AG10803 (cell line): ENCODE measurements at places on chromosomes 13 and 19.

GRCh38 chr13:90374168-90374567 is 973.3 kb upstream of the MIR17HG start:
- DNase-seq: no peak

GRCh38 chr13:105232006-105232405 is 1303.5 kb downstream of the EFNB2 start:
- DNase-seq: no peak

- DNase-seq: no peak
These were observed 2.4 kb downstream of the SMIM24 start for GRCh38 chr19:3477951-3478350.

- DNase-seq: no peak
These were observed 126.5 kb downstream of the ZNF536 start for GRCh38 chr19:30498707-30499106.

DNA sequence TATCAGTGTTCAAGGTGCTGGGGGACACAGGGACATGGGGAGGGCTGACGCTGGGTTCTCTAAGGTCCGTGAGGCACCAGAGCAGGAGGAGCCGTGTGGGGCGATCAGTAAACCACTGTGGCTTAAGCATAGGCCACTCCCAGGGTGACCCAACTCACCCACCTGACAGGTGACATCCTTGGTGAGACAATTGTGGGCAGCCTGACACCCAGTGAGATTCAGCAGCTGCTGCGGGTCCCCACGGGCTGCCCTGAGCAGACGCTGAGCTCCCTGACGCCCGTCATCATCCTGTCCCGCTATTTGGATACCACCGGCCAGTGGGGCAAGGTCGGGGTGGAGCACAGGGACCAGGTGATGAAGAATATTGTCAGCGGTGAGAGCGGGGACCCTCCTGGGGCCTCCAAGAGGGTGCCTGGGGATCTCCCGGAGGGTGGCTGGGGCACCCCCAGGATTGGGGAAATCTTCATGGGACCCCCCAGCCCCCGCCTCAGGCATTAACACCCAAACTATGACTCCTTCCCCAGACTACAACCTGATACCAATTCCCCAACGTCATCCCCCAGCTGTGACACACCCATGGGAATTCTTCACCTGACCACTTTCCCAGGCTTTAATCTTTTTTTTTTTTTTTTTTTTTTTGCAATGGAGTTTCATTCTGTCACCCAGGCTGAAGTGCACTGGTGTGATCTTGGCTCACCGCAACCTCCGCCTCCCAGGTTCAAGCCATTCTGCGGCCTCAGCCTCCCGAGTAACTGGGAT is 33.3 kb upstream of the SHFL start:
- no peak for DNase-seq

DNA sequence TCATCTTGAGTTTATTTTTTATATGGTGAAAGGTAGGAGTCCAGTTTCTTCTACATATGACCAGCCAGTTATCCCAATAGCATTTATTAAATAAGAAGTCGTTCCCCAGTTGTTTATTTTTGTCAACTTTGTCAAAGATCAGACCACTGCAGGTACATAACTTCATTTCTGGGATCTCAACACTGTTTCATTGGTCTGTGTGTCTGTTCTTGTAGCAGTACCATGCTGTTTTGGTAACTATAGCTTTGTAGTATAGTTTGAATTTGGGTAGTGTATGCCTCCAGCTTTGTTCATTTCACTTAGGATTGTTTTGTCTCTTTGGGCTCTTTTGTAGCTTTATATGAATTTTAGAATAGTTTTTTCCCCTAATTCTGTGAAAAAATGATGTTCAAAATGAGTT is 340.4 kb upstream of the PCDH20 start:
- DNase-seq: no peak

DNA sequence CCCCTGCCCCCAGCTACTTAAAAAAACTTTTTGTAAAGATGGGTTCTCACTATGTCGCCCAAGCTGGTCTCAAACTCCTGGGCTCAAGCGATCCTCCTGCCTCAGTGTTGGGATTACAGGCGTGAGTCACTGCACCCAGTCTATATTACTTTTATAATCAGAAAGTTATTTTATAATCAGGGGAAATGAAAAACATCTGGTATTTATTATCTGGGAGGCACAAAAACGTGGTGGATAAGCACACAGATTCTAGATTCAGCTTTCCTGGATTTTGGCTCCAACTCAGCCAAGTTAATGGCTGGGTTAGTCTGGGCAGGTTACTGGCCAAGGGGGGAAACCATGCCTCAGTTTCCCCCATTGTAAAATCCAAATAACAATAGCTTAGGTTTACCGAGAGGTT is 24.7 kb downstream of the KEAP1 start:
- DNase-seq: peak; percentile 28

- DNase-seq: no peak
These were observed 43.7 kb downstream of the TMEM255B start for GRCh38 chr13:113802761-113803160.

DNA sequence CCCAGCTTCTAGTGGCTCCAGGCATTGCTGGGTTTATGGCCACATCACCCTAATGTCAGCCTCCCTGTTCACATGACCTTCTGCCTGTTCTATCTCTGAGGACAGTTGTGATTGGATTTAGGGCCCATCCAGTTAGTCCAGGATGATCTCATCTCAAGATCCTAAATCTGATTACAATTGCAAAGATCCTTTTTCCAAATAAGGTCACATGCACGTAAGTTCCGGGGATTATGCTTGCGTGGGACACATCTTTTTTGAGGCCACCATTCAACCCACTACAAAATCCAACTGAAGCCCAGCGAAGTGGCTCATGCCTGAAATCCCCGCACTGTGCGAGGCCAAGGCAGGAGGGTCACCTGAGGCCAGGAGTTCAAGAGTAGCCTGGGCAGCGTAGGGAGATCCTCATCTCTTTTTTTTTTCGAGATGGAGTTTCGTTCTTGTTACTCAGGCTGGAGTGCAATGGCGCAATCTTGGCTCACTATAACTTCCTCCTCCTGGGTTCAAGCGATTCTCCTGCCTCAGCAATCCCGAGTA is 12.3 kb downstream of the PLD3 start:
- DNase-seq: no peak

DNA sequence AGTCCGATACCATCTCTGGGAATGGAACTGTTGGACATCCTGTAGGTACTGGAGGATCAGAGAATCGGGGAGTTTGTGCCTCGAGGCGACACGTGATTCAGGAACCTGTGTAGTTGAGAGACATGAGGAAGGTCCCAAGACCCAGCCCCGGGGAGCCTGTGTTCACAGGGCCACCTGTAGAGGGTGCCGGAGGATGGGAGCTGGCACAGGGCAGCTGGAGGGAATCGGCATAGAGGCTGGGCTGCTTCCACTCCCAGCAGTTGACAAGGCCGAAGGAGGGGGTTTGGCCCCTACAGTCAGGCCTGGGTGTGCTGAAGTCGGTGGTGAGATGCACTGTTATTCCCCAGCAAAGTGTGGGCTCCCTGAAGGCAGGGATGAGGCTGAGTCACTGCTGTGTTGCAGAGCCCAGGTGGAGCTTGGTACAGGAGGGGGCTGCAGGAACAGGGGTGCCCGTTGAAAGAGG is 2.5 kb upstream of the ISYNA1 start:
- no peak for DNase-seq

GRCh38 chr13:30832845-30833332 is 73.2 kb upstream of the MEDAG start:
- DNase-seq: no peak

DNA sequence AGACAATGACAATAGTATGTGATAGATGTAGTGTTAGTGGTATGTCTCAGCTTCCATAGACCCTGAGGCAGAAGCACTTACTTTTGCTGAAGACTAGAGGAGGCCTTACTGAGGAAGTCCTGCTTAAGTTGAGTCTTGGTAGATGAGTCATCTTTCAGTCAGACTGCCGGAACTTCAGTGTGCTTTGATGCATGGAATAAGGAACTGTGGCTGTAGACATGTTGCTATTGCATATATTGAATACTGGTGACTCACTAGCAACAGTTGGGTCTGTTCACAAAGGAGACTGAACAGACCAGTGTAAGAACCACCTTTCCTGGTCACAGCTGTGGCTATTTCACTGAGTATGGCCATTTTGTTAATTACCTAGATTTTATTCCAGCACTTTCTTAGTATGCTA is 1000.6 kb downstream of the OLFM4 start:
- DNase-seq: no peak

DNA sequence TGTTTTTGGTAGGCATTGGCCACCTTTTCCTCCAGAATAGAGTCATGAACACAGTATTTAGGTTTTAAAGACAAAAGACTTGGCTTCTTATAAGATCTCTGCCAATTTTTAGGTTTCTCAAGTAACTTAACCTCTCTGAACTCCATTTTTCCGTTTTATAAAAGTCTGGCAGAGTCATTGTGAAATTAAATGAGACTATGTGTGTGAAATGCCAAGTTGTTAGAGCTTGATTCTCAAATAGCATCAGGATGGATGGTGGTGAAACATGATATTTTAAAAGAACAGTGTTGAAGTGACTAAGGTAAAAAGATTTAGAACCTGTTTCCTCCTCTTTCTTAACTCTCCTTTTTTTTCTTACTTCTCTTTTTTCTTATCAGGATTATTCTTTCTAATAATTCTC is 617.7 kb upstream of the SLITRK1 start:
- DNase-seq: peak; percentile 14

- no peak for DNase-seq
These were observed 168.4 kb downstream of the PCDH9 start for GRCh38 chr13:67061750-67062149.

- DNase-seq: no peak
These were observed 30.7 kb upstream of the ASF1B start for GRCh38 chr19:14166999-14167575.

DNA sequence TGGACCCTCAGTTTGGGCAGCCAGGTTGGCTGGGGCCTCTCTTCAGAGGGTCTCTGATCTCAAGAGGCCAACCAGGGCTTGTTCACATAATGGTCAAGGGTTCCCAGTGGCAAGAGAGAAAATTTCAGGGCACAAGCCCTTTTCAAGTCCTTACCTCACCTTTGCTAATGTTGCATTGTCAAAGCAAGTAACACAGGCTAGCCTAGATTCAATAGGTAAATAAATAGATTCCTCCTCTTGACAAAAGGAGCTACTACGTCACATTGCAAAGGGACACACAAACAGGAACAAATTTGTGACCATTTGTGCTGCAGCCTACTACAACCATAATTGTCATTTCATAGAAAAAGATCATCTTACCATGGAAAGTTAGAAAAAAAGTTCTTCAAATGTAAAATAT is 33.9 kb upstream of the FRY start:
- no peak for DNase-seq

DNA sequence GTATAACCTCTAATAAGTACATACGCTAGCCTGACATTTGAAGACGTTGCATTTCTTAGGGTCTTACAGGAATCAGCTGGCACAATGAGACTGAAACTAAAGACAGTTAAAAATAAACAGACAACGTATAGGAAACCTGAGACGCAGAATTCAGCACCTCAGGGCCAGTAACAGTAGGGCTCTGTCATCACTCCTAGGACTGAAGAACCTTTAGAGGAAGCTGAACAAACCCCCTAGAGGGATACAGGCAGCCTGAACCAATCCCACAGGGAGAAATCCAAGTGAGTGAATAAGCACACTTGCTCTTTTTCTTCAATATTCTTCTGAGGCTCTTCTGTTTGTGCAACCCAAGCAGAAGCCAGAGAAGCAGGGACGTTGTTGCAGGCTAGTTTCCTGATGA is 53.9 kb upstream of the KLHL1 start:
- DNase-seq: no peak

GRCh38 chr19:33248104-33248503 is 22.5 kb upstream of the SLC7A10 start:
- DNase-seq: no peak

DNA sequence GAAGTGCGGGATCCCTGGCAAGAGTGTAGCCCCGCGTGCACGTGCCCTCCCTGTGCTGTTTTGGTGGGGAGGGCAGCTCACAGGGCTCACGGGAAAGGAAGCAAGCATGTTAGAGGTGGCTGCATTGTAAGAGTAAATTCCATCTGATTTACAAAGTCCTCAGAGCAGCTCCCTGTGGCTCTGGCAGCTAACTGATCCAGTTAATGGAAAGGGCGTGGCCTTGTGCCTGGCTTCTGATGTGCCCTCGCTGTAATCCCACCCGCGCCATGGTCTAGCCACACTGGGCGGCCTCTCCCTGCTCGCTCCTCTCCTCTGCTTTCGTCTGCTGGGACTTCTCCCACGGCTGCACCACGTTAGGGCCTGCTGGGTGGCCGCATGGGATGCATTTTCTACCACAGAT is 258.5 kb downstream of the FGF9 start:
- DNase-seq: no peak

- peak; percentile 46 for DNase-seq
These were observed 838 bp downstream of the PPP2R1A start for GRCh38 chr19:52190487-52191293.

GRCh38 chr19:43741075-43741825 is 13.5 kb downstream of the SMG9 start:
- DNase-seq: no peak

GRCh38 chr19:18802354-18802753 is 11.2 kb upstream of the COMP start:
- no peak for DNase-seq

GRCh38 chr13:82688400-82688994 is 1193.8 kb downstream of the SLITRK1 start:
- DNase-seq: no peak

DNA sequence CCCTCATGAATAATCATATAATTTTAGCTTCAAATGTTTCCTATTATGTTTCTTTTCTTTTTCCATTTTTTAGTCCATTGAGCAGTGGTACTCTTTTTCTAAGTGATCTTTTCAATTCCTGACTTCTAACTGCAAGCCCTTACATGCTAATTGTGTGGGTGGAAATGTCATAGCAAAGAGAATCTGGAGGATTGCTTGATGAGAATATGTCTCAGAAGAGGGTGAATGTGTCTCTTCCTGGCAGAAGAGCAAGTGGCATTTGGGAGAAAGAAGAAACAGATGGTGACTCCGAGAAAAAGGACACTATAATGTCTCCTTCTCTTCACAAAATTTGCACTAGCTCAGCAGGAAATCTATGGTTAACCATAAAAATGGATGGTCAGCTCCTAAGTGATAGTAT is 2320.0 kb downstream of the PCDH9 start:
- no peak for DNase-seq

- DNase-seq: peak; percentile 59
These were observed 112.8 kb downstream of the NDFIP2 start for GRCh38 chr13:79593641-79594275.

DNA sequence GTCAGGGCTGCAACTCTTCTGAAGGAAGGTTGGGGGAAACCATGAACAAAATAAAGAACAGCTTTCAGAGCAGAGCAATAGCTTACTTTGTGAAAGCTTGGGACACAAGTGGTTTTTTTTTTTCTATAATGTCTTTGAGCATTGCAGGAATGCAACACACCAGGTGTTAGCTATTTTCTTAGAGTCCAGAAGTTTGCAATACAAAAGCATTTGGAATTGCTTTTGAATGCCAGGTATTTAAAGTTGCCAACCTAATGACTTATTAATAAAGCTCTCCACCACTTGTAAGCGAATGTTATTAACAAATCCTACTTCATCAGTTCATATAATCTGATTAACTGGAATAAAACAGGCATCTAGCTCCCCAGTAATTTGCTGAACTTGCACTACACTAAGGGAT is 172.6 kb downstream of the NUFIP1 start:
- peak; percentile 23 for DNase-seq

GRCh38 chr19:2176337-2176994 is 12.7 kb downstream of the DOT1L start:
- no peak for DNase-seq
